ENCODE measurements at places on chromosomes 12 and 14.

DNA sequence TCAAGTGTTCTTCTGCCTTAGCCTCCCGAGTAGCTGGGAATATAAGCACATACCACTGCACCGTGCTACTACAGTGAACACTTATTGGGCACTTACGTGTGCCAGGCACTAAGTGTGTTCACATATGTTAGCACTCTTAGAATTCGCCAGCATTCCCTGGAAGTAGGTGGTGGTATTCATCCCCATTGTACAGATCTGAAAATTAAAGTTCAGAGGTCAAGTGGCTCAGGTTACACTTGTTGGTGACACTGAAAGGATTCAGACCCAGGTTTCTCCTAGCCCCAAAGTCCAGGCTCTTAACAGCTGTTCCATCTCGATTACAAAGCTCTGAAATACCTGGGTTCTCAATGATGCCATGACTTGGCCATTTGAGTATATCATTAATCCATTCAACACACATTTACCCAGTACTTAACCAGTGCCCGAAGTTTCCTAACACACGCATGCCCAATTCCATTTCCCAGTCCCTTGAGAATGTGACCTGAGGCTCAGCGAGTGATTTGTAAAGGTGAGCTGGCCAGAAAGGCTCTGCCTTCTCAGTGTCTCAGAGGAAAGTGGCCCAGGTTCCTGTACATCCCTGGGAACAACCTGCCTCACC lies 4.8 kb downstream of the MVK start:
- no peak for DNase-seq

DNA sequence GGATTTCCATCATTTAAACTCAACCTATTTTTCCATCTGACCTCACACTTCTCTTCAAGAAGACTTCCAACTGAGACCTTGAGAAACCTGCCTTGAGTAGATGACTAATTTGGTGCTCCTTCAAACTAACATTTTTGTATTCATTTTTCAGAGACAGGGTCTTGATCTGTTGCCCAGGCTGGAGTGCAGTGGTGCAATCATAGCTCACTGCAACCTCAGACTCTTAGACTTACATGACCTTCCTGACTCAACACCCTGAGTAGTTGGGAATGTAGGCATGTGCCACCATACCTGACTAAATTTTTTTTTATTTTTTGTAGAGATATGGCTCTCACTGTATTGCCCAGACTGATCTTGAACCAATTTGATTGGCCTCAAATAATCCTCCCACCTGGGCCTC lies 389.9 kb downstream of the PDZRN4 start:
- no peak for DNase-seq

DNA sequence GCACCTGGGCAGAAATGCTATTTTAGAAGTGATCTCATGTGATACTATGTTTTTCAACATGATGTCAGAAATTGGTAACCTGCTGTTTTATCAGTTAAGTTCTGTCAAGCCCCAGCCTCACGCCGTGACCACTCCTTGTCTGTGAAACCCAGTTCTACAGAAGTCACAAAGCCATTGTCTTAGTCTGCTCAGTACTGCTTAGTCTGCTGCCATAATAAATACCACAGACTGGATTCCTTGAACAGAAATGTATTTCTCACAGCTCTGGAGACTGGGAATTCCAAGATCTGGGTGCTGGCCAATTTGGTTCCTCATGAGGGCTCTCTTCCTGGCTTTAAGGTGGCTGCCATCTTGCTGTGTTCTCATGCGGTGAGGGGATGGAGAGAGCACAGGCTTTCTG lies 176.9 kb downstream of the PRKCH start:
- DNase-seq: no peak

- peak; percentile 28 for DNase-seq
Measured at GRCh38 chr14:69693801-69694729, 72.9 kb upstream of the SRSF5 start.

DNA sequence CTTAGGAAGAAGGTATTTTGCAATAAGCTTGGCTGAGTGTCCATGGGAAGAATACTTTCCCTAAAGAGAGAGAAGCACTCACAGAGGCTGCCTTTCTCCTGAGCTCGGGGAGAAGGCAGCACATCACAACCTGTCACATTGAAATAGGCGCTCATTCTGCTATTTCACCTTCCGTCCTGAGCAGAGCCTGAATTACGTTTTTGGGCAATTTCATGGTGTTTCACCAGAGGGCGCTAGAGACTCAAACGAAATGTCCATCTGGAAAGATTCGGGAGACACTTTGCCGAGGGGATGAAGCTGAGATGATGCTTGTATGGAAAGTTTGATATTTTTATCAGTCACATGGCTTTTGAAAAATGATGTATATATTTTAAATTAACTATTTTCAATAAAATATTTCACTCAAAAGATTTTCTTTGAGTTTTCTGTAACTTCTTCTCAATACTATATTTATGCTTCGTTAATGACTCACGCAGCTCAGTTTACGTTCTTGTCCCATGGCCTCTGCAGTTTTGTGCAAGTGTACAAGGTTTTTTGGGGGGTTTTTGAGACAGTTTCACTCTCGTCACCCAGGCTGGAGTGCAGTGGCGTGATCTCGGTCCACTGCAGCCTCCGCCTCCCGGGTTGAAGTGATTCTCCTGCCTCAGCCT lies 17.4 kb upstream of the B4GALNT3 start:
- peak; percentile 78 for DNase-seq

DNA sequence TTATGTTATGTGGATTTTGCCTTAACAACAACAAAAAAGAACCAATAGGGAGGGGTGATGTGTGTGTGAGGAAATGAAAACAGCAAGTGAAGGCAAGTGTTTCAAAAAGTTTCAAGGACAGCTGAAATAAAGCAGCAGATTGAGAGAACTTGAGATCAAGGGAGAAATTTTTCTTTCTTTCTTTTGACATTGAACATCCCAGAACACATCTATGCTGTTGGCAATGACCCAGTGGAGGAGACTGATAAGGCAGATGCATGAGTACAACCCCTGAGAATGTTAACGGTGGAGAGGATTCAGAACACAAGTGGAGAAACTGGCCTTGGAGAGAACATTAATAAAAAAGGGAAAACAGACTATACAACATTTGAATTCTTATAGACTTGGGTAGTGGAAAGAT lies 2.9 kb downstream of the LLPH start:
- no peak for DNase-seq

DNA sequence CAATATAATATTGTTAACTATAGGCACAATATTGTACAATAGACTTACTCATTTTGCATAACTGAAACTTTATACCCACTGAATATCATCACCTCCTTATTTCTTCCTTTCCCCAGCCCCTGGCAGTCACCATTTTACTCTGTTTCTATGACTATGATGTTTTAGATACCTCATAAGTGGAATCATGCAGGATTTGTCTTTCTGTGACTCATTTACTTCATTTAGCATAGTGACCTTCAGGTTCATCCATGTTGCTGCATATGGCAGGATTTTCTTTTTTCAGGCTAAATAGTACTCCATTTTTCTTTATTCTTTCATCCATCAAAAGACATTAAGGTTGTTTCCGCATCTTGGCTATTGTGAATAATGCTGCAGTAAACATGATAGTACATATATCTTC lies 18.9 kb downstream of the USP15 start:
- DNase-seq: no peak

GRCh38 chr12:109841356-109841755 lies 8.2 kb upstream of the TRPV4 start:
- DNase-seq: no peak

GRCh38 chr14:68519671-68520187 lies 273.1 kb downstream of the ZFP36L1 start:
- no peak for DNase-seq

GRCh38 chr12:110844551-110845338 lies 2.0 kb upstream of the CCDC63 start:
- no peak for DNase-seq

DNA sequence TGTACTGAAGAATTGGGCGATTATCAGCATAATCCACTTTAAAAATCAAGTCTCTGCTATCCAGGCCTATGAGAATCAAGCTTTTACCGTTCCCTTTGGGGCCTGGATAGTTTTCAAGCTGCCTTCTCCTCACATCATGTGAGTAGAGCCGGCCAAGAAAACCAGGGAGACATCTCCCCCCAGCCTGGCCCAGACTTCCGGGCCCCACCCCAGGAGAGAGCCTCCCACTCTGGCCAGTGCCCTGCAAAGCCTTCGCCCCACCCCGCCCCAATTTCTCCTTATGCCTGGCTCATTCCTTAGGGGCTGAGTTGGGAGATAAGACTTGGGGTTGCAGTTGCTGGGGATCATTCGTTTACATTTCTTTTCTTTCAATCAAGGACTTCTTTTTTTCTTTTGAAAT lies 1.4 kb upstream of the TMEM132C start:
- DNase-seq: no peak

DNA sequence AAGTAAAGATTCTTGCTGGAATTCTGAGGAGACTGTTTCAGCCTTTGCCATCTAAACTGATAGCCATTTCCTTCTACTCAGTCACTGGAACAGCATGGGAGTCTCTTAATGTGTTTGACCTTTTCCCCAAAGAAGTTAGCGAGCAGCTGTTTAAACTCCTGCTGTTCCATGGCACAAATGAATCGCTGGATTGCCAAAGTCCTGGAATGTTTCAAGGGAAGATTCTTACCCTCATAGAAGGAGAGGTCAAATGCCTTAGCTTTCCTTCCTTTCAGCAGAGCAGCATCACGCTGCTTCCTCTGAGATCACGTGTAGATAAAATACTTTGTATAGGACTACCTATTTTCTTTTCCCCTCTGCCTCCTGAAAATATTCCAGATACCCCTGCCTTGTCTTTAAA lies 10.5 kb upstream of the NR2C1 start:
- peak; percentile 8 for DNase-seq

- DNase-seq: no peak
Measured at GRCh38 chr12:118237908-118238307, 102.0 kb downstream of the PEBP1 start.

GRCh38 chr12:95474660-95474958 lies 657 bp downstream of the METAP2 start:
- DNase-seq: peak; percentile 48

DNA sequence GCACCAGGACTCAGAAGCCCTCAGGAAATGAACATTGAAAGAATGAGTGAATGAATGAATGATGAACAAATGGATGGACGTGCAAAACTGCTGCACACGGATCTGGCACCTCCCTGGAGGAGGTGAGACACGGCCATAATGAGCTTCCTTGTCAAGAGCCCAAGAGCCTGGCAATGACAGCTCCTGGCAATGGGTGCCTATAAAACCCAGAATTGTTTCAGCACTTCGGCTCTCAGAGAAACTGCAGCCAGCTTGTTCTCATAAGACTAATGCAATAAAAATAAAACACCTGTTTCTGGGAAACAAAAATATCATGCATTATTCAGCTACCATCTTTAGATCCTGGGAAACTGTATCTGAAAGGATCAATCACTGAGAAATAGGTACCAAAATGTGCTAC lies 200.5 kb upstream of the SFSWAP start:
- no peak for DNase-seq

GRCh38 chr12:32516230-32516629 lies 116.9 kb downstream of the FGD4 start:
- no peak for DNase-seq

GRCh38 chr14:78090864-78091263 lies 79.3 kb upstream of the NRXN3 start:
- no peak for DNase-seq

- no peak for DNase-seq
Measured at GRCh38 chr12:113893221-113893620, 72.9 kb downstream of the RBM19 start.

- no peak for DNase-seq
Measured at GRCh38 chr14:90608929-90609341, 207.3 kb downstream of the TTC7B start.

GRCh38 chr12:62724285-62724684 lies 210.7 kb downstream of the PPM1H start:
- no peak for DNase-seq

DNA sequence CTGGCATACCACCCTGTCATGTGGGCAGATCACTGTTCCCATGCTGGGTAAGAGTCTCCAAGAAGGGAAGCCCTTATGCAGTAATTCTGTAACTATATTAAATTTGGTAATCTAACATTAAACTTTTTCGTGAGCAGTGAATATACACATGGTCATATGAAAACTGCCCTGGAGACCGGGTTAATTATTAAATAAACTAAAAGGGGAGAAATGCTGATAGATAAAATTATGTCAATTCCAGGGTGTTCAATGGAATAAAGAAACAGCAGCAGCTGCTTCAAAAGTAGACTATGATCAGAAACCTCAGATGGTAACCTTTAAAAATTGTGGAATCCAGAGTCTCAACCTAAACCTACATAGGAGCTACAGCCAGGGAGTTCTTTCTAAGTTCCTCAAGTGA lies 100.0 kb downstream of the PAWR start:
- DNase-seq: no peak

DNA sequence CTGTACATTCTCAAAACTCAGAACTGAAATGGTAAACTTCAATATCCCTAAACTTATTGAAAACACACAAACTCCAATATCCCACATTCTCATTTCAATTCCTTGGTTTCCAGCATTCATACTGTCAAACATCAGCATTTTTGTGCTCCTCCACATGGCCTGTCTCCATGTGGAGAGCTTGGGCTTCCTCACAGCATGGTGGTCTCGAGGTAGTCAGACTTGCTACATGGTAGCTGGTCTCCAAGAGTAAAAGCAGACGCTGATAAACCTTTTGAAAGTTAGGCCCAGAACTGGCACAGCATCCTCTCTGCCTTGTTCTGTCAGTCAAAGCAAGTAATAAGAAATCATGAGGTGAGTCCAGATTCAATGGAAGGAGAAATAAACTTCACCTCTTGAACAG lies 70.5 kb downstream of the VCPKMT start:
- no peak for DNase-seq

GRCh38 chr12:115740586-115741155 lies 536.8 kb downstream of the MED13L start:
- no peak for DNase-seq

- no peak for DNase-seq
Measured at GRCh38 chr12:15987696-15988095, 76.6 kb downstream of the DERA start.

DNA sequence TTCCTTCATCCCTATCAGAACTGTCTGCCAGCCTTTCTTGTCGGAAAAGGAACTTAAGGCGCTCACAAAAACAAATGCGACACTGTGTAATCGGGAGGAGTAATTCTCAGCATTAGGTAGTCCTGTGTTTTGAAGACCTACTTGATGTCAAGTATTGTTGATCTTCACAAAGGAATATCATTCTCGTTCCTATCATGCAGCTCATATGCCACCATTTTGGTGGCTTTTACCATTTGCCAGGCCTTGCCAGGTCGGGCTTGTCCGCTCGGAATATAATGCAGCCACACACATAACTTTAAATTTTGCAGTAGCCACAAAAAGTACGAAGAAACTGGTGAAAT lies 903 bp upstream of the PPP4R3A start:
- DNase-seq: peak; percentile 46

All from NCI-H82 (cell line).